Right renal pelvis (tissue), 4 donors: ENCODE measurements at places on chromosomes 1 and 21. TPM values are rescaled to one million over a fixed set of nuclear protein-coding genes. Genes with fewer than 3 reads are reported as not detected.

DNA sequence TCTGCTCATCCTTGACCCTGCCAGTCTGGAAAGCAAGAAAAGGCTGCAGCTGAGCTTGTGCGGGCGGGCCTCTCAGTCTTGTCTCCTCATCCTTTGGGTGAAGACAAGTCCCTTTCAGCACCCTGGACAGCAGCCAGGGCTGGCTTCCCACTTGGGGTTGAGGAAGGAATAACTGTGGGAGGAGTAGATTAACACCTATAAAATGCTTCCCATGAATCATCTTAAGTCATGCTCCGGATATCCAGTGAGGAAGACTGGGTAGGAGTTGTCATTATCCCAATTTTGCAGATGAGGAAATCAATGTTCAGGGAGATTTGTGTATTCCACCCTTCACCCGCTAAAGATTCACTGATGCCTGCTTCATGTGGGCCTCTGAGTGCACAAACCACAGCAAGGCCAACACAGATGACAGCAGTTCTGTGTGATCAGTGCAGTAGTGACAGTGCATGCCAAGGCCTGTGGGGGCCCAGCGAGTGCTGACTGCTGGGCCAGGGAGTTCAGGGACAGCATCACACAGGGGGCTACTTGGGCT is 20.1 kb upstream of the COL16A1 start:
- peak; percentile 75 for DNase-seq

- DNase-seq: no peak
These were observed 12.4 kb downstream of the ATP1A2 start for GRCh38 chr1:160127865-160128523.

GRCh38 chr1:168081373-168082007 is 55.2 kb downstream of the GPR161 start:
- DNase-seq: no peak

DNA sequence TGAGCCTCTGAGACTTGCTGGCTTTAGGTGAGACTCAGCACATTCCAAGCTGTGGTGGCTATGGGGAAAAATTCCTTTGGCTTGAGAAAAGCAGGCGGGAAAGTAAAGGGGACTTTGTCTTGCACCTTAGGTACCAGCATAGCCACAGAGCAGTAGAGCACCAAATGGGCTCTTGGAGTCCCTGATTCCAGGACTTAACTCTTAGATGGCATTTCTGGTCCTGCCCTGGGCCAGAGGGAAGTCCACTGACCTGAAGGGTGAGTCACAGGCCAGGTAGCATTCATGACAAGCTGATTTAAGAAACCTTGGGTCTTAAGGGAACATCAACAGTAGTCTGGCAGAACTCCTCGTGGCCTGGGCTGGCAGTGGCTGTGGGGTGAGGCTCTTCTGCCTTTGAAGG is 344.7 kb downstream of the DUSP10 start:
- no peak for DNase-seq

DNA sequence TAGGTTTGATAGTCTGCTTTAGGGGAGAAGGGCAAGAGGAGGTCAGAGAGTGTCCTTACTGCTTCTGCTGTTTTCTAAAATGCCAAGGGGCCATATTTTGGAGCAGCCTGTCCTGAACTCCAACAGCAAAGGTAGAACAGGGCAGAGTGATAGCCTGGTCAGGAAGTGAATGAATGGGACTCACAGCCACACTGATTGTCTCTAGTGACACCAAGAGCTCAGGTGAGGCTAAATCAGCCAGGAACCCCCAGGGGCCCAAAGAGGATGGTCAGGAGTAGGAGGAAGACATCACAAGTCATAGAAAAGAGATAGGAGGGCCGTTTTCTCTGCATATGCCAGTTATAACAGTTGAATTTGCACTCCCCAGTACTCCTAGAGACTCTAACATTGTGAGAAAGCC is 97.4 kb upstream of the DUSP10 start:
- DNase-seq: no peak

GRCh38 chr1:210340311-210340710 is 11.6 kb downstream of the HHAT start:
- no peak for DNase-seq

- DNase-seq: no peak
These were observed 70.2 kb upstream of the OLIG2 start for GRCh38 chr21:32955311-32956060.

The KCNE2 gene
- 0.93 TPM for polyA plus RNA-seq

DNA sequence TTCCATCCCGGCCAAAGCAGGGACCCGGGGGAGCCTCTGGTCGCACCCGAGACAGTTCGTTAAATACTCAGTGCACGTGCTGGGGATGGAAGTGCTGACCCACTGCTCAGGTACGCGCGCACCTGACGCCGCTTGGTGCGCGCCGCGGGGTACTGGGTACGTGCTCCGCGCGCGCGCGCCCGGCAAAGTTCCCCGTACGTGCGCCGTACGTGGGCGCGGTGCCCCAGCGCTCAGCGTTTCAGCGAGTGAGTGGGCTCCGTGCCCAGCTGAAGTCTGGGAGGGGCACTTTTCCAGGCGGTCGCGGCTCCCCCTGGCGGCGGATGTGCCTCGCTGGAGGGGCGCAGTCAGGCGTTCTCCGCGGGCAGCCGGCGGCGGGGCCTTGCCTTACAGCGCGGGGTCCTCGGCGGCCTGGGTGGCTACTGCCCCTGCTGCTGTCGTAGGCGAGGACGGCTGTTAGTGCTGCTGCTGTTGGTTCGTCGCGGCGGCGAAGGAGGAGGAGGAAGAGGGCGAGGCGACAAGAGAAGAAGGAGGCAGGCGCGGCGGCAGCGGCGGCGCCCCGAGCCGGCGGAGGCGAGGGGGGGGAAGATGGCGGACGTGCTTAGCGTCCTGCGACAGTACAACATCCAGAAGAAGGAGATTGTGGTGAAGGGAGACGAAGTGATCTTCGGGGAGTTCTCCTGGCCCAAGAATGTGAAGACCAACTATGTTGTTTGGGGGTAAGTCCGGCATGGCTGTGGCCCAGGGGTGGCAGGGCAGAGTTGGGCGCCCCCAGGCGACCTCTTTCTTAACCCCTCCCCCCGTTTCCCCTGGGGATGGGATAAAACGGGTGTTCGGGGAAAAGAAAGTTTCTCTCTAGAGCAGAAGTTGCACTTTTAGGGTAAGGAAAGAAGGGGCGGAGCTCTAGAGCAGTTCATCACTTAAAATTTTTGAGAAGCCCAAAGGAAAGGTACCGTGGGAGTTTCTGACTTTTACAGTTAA is at the start of gene CDC73:
Gene CDC73, plus strand, starts transcription at position 416 of the 978 bp plus-strand sequence. Its CDS starts 170 bp downstream, at position 586.
- DNase-seq: peak; percentile 88

The ZC3H11A gene
- polyA plus RNA-seq: 137 TPM

GRCh38 chr1:26666855-26667254 is 29.0 kb upstream of the ARID1A start:
- DNase-seq: no peak

DNA sequence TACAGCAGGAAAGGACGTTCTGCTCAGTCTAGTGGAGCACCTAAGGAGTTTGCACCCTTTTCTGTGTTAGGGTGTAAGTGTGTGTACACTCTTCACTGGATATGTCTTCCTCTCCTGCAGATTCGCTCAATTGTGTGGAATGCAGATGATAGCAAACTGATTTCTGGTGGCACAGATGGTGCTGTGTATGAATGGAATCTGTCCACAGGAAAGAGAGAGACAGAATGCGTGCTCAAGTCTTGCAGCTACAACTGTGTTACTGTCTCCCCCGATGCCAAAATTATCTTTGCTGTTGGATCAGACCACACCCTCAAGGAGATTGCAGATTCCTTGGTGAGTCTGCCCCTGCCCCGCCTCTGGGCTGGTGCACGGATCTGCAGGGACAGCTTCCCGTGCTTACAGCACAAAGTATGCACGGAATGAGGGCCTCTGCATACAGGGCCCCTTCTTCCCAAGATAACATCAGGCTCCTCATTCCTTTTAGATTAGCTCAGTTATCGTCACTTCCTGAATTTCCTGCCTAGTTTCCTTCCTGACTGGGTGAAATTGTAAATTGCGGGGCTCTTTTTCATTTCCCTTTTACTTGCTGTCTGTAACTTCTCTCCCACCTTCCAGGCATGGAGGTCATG is 34.6 kb downstream of the CFAP57 start:
- DNase-seq: peak; percentile 40

- no peak for DNase-seq
These were observed 65.2 kb downstream of the MRPL37 start for GRCh38 chr1:54265126-54265525.

DNA sequence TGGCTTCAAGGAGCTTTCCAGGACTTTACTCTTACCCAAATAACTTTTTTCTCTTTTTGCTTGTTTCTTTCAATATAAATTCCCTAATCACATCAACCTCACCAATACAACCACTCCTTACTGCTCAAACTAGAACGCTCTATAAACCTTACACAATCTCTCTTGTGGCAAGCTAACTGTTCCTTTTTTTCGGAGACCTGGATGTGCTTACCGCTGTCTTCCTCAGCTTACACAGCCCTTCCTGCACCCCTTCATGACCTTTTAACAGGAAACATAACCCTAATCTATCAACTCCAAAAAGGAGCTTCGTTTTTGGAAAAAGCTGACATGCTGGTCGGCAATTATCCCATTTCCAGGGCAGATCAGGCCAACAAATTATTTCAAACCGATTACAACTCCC is 24.1 kb upstream of the SLC2A5 start:
- DNase-seq: no peak

- no peak for DNase-seq
These were observed 15.3 kb upstream of the TNFSF4 start for GRCh38 chr1:173222149-173223030.

- no peak for DNase-seq
These were observed 84.9 kb downstream of the CLEC20A start for GRCh38 chr1:178411756-178412399.

GRCh38 chr1:186618401-186619170 is 61.6 kb downstream of the PTGS2 start:
- DNase-seq: no peak

DNA sequence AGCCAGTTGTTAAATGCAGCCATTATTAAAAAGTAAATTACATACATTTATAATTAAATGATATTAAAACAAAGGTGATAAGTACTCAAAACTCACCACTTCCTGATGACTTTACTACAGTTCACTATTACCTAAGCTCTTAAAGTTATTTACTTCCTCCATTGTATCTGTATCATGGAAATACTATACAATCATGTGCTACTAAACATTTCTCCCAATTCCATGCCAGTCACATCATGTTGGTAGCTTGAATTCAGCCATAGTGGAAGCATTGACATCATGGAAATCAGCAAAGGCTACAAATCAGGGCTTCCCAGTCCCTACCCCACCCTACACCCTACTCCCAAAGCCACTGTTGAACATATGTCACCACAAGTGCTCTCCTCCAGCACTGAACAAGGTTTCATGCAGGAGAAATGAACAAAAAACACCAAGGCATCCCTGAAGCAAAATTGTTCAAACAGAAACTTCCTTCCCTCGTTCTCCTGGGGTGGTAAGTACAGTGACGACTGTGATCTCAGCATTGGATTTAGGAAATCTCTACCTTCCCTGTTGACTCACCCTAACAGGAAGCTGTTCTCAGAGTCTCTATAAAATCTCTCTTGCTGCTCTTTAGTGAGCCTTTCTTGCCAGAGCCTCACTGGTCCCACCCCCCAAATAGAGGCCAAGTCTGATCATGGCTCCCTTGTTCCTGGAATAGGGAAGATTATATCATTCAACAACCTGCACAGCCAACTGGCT is 12.7 kb downstream of the VSIG8 start:
- DNase-seq: no peak

GRCh38 chr1:47757226-47757975 is 239.8 kb downstream of the TRABD2B start:
- no peak for DNase-seq

GRCh38 chr1:150995896-150996295 is 10.8 kb downstream of the MINDY1 start:
- DNase-seq: no peak

The TRAPPC3 gene
- polyA plus RNA-seq: 66.6 TPM

DNA sequence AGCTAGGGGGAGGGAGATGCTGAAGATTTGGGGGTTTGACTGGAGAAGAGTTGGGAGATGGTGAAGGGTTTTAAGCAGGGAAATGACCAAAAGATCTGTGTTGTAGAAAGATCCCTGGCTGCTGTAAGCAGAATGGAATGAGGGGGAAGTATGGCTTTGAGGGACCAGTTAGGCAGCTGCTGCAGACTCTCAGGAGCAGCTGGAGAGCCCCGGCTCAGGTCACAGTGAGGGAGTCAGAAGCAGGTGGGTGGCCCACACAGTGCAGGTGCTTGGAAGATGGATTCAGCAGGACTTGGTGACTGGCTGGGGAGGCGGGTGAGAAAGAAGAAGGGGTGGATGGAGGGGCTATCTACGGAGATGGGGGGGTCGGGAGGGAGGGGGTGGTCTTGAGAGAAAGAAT is 35.7 kb downstream of the EDN2 start:
- no peak for DNase-seq

DNA sequence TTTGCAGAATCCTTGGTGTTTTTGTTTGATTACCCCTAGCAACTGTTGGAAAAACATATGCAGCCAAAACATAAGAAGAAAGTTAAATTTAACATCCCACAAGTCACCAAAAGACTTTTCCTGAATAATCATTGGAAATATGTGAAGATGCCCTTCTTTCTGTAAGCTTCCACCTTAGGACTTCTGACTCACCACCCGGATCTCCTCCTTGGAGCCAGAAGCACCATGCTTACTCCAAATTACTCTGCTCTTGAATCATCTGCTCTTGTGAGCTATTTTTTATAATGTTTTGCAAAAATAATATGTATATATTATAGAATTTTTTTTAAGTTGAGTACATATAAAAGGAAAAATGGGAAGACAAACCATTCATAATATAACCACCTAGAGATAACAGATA is 391.7 kb downstream of the KCTD3 start:
- DNase-seq: no peak

- DNase-seq: no peak
These were observed 80.4 kb downstream of the LAMC1 start for GRCh38 chr1:183103577-183103976.

DNA sequence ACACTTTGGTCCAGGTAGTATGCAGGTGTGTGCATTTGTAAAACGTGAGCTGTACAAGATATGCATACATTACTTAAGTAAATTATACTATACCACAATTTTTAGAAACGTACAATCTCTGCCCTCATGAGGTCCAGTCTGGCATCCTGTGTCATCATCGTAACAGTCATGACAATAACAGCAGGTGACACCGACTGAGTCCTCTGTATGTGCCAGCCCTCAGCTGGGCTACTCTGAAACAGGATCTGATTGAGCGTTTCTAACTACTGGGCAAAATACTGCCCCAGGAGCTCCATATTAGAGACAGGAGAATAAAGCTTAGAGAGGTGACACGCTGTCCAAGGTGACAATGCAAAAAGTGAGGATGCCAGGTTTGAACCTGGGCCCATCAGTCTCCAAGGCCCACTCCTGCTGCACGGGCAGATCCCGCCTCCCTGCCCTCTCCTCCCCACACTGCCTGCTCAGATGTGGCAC is 47.2 kb upstream of the ECE1 start:
- no peak for DNase-seq

DNA sequence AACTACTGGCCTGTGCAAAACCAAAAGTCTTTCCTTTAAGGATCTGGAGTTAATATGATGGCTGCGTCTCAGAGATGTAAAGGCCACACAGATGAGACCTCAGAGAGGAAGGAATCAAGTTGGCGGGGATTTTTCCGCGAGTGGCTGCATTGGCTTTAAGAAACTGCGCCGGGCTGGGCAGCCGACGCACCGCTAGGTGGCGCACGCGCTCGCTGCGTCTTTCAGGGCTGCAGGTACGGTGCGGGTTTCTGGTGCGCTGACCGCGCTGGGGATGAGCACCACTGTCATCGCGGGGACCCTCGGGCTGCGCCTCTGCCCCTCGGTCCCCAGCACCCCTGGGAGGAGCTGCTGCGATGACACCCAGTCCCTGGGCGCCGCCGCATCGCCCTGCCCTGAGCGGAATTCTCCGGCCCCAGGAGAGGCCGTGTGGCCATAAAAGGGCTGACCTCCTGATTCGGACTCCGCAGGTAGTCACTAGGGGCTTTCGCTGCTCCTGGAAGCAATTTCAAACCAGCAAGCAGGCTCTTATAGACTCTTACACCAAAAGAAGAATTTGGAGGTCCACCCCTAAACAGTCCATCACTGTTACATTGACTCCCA is 241.0 kb downstream of the KCNJ6 start:
- peak; percentile 43 for DNase-seq

The KLHDC8A gene
- 1.5 TPM for polyA plus RNA-seq
